Cortex of kidney (tissue), 1 donor: ENCODE measurements at places on chromosomes 7 and 10.

GRCh38 chr7:6111041-6111440 lies 79.9 kb downstream of the ANKRD61 start:
- no peak for DNase-seq

DNA sequence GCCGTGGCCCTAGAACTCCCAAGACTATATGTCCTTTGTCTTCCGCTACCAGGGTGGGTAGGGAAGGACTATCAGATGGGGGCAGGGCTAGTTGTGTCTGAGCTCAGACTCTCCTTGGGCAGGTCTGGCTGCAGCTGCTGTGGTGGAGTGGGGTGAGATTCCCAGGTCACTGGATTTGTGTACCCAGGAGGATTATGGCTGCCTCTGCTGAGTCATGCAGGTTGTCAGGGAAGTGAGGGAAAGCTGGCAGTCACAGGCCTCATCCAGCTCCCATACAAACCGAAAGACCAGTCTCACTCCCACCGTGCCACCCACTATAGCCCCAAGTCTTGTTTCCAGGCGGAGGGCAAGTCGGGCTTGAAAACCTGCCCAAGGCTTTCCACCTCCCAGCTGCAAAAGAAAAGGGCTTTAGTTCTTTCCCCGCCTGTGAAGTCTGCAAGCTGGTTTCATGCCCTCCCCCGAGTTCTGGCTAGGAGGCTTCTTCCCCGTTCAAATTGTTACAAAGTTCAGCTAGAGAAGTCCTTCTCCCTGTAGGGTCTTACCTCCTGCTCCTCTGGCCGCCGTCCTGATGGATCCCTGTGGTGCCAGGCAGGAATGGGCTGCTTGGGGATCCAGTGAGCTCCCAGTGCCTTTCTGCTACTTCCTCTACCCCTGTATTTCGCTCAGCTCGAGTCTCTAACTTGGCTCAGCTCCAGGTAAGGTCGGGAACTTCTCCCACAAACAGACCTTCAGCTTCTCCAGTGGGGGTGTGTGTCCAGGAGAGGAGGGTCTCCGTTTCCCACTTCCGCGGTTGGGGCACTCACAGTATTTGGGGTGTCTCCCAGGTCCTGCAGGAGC lies 106.8 kb upstream of the FGL2 start:
- no peak for DNase-seq

GRCh38 chr10:110354322-110354766 lies 49.6 kb upstream of the SMNDC1 start:
- no peak for DNase-seq

DNA sequence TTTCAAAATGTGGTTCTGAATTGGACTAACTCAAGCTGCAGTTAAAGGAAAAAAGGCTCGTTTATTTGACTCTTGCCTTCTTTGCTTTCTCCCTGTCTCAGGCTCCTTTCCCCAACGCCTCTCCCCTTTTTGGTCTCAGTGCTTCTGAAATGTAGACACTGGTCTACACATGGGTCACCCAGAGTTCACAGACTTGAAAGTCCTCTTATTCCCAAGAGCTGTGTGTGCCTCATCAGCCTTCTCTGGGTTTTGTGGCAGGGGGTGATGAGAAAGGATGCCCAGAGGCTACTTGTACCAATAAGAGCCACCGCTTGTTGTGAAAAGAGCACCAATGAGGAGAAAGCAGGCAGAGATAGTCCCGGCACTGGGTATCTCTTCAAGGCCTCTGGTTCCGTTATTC lies 125.7 kb downstream of the BICC1 start:
- DNase-seq, result no peak

DNA sequence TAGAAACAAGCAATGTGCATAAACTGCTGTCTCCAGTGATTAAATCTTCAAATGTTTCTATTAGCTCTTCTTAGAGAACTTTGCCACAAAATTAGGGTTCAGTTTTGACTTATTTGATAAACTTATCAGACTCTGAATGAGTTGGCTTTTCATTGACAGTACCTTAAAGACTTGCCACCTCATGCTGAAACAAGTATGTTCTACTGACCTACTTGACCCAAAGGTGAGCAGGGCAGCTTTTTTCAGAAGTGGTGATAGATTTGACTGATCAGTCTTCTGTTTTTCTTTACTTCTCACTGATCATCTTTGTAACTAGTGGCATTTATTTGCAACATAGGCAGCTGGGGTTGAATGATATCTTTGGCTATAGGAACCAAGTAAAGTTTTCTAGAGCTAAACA lies 7.8 kb downstream of the ZNF277 start:
- DNase-seq, result no peak

GRCh38 chr10:50625649-50626132 lies 1.9 kb upstream of the SGMS1 start:
- DNase-seq, result no peak

- no peak for DNase-seq
These were observed 2.1 kb upstream of the COX19 start for GRCh38 chr7:977326-978048.

- DNase-seq, result no peak
These were observed 1.8 kb downstream of the GNAI1 start for GRCh38 chr7:80136261-80137055.

GRCh38 chr7:95141755-95142154 lies 182.6 kb downstream of the PON1 start:
- no peak for DNase-seq

DNA sequence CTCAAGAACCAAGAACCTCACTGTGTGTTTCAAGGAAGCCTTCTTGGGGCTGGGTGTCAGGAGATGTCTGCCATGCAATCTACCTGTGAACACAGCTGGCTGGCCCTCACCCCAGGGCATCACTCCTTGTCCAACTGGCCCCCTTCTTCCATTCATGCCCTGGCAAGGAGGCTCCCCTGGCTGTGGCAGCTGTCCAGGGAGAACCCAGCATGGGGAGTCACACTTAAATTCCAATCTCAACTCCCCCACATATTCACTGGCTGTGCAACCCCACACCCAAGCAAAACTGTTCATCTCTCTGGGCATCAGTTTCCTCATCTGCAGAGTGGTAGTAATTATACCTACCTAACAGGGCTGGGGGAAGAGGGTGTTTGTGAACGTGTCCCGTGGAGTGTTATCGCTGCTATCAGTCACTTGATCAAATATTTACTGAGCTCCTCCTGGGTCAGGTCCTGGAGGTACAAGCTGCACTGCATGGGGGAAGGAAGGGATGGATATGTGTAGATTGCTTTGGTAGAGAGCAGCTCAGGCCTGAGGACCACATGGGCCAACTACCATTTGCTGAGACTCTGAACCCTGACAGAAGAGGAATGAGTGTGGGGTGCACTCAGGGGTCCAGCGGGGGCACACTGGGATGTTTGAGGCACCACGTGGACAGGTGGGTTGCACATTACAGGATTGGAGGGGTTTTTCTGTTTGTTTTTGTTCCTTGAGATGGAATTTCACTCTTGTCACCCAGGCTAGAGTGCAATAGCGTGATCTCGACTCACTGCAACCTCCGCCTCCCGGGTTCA lies 2.1 kb upstream of the GPRIN2 start:
- DNase-seq, result no peak

DNA sequence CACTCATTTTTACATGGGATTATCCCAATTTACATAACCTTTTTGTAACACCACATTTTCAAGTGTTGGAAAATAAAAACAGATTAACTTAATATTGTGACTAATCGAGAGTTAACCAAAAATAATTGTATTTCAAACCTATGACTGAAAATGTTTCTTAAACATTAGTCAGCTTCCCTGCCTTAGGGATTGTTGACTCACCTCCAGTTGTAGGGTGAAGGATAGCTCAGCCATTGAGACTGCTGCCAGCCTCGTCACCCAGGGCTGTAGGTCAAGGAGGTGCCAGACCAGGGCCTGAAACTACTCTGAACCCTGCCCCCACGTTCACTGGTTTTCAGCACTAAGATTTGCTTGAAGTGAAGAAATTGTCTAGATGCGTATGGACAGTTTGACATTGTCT lies 351.2 kb downstream of the GFRA1 start:
- no peak for DNase-seq

DNA sequence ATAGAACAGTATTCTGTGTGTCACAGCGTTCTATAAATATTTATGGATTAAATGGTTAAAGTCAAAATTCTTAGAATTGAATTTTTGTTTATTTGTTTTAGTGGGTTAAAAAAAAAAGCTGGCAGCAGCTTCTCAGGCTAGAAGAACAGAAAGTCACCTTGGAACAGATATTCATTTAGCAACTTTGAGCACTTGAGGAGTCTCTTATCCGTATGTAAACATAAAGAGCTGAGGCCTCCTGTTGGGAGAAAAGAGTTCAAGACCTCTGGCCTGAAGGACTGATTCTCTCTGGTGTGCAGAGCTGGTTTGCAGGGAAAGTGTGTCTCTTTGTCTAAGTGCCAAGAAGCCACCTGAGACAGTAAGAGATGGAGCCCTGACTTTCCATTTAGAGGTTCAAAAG lies 109.9 kb downstream of the HERPUD2 start:
- DNase-seq, result no peak

DNA sequence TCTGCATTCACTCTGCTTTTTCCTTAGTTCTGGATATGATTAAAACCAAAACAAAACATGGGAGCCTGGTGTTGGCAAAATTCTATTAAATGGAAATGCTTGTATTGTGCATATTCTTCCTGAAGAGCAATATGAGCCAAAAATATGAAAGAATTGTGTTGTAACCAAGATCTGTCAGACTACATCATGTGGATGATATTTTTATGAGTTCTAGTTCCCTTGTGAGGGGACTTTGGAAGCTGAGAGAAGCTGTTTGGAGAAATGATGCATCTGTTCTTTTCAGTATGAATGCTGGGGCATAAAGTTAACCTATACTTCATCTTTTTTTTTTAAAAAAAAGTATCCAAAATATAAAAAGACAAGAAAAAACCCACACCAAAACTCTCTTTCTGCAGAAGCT lies 782.7 kb downstream of the ANKRD7 start:
- DNase-seq, result no peak

- DNase-seq, result no peak
These were observed 208.4 kb downstream of the DIP2C start for GRCh38 chr10:480928-481552.

DNA sequence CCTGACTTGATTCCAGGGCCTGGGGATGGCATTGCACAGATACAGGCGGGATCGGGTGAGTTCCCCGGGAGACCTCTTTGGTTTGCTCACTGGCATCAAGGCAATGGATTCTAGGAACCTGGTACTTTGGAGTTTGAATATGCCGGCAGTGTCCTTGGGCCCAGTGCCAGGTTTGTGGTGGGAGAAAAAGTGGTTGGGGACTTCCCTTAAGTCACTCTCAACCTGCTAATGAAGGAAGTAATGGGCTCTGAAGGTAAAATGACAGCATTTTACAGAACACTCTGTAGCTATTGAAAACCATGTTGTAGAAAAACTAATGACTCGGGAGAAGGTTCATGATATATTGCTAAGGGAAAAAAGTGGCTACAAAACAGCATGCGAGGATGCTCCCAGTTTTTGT lies 129.9 kb downstream of the CFAP58 start:
- no peak for DNase-seq

GRCh38 chr7:91431601-91432000 lies 167.4 kb downstream of the FZD1 start:
- DNase-seq, result no peak

- DNase-seq, result no peak
These were observed 75.0 kb downstream of the PDGFA start for GRCh38 chr7:444606-445005.

DNA sequence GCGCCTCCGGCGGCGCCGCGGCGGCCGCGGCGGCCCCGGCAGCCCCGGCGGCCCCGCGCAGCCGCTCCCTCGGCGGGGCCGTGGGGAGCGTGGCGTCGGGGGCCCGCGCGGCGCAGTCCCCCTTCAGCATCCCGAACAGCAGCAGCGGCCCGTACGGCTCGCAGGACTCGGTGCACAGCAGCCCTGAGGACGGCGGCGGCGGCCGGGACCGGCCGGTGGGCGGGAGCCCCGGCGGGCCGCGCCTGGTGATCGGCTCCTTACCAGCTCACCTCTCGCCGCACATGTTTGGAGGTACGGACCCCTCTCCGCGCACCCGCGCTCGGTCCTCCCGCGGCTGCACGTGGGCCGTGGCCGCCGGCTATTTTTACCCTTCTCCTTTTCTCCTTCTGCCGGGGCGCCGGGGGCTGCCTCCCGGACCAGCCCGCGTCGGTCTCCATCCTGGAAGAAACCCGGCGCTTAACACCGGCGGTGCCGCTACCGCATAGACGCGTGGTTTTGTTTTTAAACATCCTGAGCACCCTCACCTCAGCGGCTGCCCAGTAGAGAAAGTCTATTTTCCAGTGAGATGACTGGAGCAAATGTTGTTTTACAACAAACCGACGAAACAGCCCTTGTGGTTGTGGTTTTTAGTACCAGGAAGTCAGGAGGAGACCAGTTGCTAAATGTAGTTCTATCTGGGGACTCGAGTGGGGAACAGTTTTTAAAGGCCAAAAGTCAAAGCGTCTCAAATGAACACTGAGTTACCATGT lies 1.3 kb downstream of the ZNRF2 start:
- no peak for DNase-seq

DNA sequence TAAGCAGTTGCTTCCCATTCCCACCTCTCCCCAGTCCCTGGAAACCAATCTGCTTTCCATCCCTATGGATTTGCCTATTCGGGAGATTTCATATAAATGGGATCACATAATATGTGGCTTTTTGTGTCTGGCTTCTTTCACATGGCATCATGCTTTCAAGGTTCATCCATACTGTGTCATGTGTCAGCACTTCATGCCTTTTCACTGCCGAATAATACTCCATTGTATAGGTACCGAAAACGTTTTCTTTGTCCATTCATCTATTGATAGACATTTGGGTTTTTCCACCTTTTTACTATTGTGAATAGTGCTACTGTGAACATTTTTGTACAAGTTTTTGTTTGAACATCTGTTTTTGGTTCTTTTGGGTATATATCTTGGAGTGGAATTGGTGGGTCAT lies 12.5 kb downstream of the RBM20 start:
- no peak for DNase-seq

- DNase-seq, result no peak
These were observed 45.5 kb downstream of the STK17A start for GRCh38 chr7:43628431-43628830.

DNA sequence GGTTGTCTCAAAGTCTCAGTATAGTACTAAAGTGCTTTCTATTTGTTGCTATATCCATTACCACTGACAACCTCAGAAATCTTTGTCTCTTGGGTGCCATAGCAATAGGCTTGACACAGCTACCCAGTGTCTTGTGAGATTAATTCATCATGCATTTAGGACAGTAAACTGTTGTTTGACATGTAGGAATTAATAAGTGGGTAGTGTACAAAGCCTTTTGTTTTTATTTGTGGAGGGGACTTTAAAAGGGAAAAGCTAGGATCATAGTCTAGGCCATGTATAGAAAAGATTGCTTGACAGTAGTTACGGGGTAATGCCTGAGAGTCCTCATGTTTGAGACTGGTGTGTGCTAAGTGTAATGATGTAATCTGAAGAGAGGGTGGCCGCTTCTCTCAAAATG lies 102.6 kb upstream of the AGR3 start:
- DNase-seq, result no peak
